ENCODE measurements at places on chromosomes 7 and 10. TPM values are rescaled to one million over a fixed set of nuclear protein-coding genes. Genes with fewer than 3 reads are reported as not detected.

- DNase-seq: no peak
Observed at GRCh38 chr7:40716052-40716451, 581.2 kb downstream of the SUGCT start.

The EBLN1 gene
- total RNA-seq: not detected

The C10orf67 gene
- not detected for total RNA-seq

The COL17A1 gene
- not detected for total RNA-seq

The GPR15LG gene
- total RNA-seq: not detected
